H4 (cell line): ENCODE measurements at places on chromosomes 11 and 22. TPM values are rescaled to one million over a fixed set of nuclear protein-coding genes. Genes with fewer than 3 reads are reported as not detected.

DNA sequence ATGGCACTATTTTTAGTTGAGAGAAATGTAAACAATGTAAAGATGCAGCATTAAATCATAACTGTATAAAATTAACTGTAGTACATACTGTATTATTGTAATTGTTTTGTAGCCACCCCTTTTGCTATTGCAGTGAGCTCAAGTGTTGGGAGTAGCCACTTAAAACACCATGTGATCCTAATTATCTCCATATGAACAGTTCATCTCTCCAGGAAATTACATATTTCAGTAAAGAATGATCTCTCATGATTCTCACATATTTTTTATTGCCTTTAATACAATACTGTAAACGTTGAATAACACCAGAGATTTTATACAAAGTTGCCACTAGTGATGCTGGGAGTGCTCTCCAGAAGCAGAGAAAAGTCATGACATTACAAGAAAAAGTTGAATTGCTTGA lies 1768.6 kb downstream of the LRRC4C start:
- no peak for DNase-seq

Gene OR8G1
- total RNA-seq = not detected in 2 replicates

GRCh38 chr22:20750461-20751184 lies 23.3 kb upstream of the SERPIND1 start:
- DNase-seq = peak; percentile 33

GRCh38 chr11:103807806-103808205 lies 228.6 kb upstream of the DDI1 start:
- DNase-seq = no peak
